ENCODE measurements at places on chromosomes 11 and 22. TPM values are rescaled to one million over a fixed set of nuclear protein-coding genes. Genes with fewer than 3 reads are reported as not detected.

- no peak overlapping the region for H3K4me3 ChIP-seq
- no peaks in the 10 kb centered on the region for H3K27me3 ChIP-seq
Observed at GRCh38 chr11:86388198-86388597, 13.5 kb downstream of the CCDC81 start.

DNA sequence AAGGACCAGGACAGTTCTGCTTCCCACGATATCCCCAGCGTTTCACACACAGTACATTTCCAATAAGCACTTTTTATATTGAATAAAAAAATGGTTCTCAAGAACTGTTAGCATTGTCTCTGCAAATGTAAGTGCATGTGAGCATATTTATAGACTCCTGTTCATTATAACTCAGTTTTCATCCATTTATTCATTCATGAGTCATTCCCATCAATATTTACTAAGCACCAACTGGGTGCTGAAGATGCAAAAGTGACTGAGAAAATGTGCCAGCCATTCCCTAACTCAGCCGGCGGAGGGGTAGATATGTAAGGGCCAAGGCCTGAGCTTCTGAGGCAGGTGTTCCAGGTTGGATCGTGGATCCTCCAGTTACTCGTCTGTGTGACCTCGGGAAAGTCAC lies 64.8 kb downstream of the CACNG2 start:
- peaks cover 2% of the 10 kb centered on the region for H3K36me3 ChIP-seq
- no peaks in the 10 kb centered on the region for H3K4me1 ChIP-seq
- peaks cover 81% of the 10 kb centered on the region for H3K27me3 ChIP-seq
- H3K4me3 ChIP-seq, result no peak overlapping the region

GRCh38 chr22:20919718-20920117 lies 2.5 kb downstream of the CRKL start:
- H3K27me3 ChIP-seq, result no peaks in the 10 kb centered on the region
- peaks cover 41% of the 10 kb centered on the region for H3K4me1 ChIP-seq
- H3K4me3 ChIP-seq, result peak overlapping the region; percentile 96
- peak overlapping the region; percentile 94 for H3K27ac ChIP-seq
- no peaks in the 10 kb centered on the region for H3K36me3 ChIP-seq

DNA sequence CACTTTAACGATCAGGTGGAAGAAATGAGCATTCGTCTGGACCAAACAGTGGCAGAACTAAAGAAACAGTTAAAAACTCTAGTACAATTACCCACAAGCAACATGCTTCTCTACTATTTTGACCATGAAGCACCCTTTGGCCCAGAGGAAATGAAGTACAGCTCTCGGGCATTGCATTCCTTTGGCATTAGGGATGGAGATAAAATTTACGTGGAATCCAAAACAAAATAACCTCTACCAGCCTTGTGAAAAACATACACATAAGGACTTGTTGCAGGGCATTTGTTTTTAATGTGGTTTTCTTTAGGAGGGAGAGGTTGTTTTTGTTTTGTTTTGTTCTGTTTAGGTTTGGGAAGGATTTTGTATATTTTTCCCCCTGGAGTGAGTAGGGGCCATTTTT lies 14.2 kb upstream of the TECTA start:
- peaks cover 10% of the 10 kb centered on the region for H3K4me1 ChIP-seq
- H3K36me3 ChIP-seq, result peaks cover 14% of the 10 kb centered on the region
- no peak overlapping the region for H3K27ac ChIP-seq
- DNase-seq, result no peak
- H3K4me3 ChIP-seq, result no peak overlapping the region
- H3K27me3 ChIP-seq, result no peaks in the 10 kb centered on the region

The CBLIF gene
- not detected for total RNA-seq

Data from T-helper 17 cell (primary cell).